ENCODE measurements at places on chromosomes 6 and 20. TPM values are rescaled to one million over a fixed set of nuclear protein-coding genes. Genes with fewer than 3 reads are reported as not detected.

The GSTA3 gene
- total RNA-seq = not detected

The PBOV1 gene
- total RNA-seq = not detected

The DPPA5 gene
- total RNA-seq = not detected

The GPSM3 gene
- 3.2 TPM for total RNA-seq

The SYCP2 gene
- 0.49 TPM for total RNA-seq

The VGLL2 gene
- total RNA-seq = not detected

The MDFI gene
- total RNA-seq = 22.8 TPM

The FAM209B gene
- not detected for total RNA-seq

Measured in bladder microvascular endothelial cell (primary cell).